ENCODE measurements at places on chromosomes 2 and 18.
A peak's percentile ranks its signal among the peaks of the same experiment; 100 is the strongest.

DNA sequence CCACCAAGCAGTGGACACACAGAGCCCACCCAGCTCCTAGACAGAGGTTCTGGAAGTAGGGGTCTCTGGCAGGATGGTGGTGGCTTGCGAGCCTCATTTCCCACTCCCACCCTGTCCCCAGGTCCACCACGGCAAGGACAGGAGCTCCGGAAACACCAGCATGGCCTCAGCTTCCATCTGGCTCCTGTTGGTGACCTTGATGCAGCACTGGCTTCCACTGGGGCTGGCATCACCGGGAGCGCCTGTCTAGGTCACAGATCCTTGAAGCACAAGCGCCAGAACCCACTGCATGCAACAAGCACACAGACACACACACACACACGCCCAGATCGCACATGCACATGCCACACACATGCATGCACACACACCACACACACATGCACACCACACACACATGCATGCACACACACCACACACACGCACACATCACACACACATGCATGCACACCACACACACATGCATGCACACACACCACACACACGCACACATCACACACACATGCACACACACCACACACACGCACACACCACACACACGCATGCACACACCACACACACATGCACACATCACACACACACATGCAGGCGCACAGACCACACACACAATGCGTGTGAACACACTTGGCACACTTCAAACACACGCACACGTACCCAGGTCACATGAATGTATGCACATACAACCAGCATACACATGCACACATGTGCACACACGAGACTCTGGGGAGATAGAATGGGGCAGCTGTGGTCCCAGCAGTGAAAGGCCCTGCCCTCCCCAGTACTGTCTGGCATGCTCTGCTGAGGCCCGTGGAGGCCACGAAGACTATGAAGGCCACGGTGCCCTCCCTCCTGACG is 63.7 kb downstream of the TWIST2 start:
- no peak for DNase-seq

DNA sequence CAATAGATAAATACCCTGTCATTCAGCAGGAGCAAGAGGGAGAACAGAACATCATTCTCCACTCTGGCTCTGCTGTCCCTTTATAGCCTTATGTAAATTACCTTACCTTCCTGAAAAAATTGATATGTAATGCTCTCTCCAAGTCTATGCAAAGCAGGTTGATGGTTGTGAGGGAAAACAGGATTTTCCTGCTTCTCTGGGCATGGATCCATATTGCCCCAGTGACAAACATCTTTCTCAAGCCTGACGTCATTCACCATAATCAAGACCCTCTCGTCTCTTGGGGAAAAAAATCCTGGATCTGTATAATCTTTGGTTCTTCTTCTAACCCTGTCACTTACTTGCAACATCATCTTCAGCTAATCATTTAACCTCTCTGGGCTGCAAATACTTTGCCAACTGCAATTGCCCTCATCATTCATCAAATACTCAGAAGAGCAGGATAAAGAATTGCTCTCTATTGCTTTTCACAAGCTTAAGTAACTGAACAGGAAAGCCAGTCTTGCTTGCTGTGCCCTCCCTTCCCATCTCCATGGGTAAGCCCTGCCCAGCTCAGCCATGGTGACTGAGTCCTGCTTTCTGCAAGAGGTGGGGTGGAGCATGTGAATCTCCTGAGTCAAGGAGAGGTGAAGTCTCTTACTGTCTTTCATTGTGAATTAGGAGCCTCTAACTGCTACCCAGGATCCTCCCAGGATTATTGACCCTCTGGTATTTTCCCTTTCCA is 123.7 kb upstream of the KLF7 start:
- no peak for DNase-seq

- peak; percentile 15 for DNase-seq
Observed at GRCh38 chr2:5236249-5236648, 455.9 kb upstream of the SOX11 start.

GRCh38 chr2:60546756-60547420 is 6.6 kb downstream of the BCL11A start:
- DNase-seq: no peak

GRCh38 chr2:128595763-128596395 is 277.2 kb upstream of the HS6ST1 start:
- DNase-seq: no peak

- no peak for DNase-seq
Observed at GRCh38 chr2:241125626-241126025, 23.5 kb upstream of the MTERF4 start.

GRCh38 chr2:190486037-190486623 is 48.4 kb downstream of the NEMP2 start:
- no peak for DNase-seq

- DNase-seq: no peak
Observed at GRCh38 chr2:114609203-114609602, 166.8 kb downstream of the DPP10 start.

GRCh38 chr2:71224457-71224856 is 2.4 kb downstream of the PAIP2B start:
- no peak for DNase-seq

- no peak for DNase-seq
Observed at GRCh38 chr2:9818097-9818496, 25.2 kb upstream of the TAF1B start.

GRCh38 chr18:29383311-29384273 is 1206.7 kb upstream of the CDH2 start:
- DNase-seq: no peak

DNA sequence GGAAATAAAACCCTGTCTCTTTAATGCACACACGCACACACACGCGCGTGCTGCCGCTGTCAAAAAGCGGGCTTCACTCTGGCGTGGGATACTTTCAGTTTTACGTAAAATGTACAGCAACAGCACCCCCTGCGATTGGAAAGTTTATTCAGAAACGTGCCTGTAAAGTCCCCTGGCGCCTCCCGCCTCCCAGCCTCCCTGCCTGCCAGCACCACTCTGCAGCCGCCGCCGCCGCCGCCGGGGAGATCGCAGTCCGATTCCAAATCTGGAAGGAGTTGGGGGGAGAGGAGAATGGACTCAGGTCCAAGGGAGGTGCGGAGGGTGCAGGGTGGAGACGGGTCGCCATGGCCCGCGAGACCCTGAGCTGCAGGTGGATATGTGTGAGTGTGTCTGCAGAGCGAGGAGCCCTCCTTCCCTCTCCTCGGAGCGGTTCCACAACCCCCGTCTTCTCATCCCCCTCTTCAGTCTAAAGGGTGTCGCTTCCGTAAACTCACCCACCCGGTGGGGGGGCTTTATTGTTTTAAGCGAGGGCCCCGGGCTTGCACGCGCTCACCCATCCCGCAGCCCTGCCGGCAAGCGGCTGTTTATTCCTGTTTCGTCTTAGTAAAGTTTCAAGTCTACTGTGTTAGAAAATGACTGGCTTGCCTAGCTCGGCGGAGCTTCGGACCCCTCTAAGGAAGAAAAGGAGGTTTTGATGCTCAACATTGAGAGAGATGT is 1.8 kb upstream of the BCL11A start:
- no peak for DNase-seq

GRCh38 chr2:86001326-86001725 is 104.4 kb downstream of the POLR1A start:
- no peak for DNase-seq

- DNase-seq: no peak
Observed at GRCh38 chr2:100876231-100876860, 56.4 kb downstream of the NPAS2 start.

DNA sequence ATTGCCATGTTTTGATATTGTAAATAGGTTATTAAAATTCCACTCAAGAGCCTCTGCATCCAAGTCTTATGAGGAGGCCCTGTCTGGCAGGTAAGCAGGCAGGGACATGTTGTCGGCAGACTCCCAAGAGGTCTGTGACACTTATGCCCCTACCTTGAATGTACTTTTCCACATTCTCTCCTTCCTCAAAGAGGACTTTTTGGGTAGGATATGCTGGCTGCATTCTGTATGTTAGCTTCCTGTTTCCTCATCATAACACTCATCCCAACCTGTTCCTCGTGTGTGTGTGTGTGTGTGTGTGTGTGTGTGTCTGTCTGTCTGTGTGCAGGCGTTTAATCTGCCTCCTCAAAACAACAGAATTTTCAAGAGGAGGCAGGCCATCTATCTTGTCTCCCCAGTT is 75.3 kb downstream of the USP40 start:
- DNase-seq: no peak

DNA sequence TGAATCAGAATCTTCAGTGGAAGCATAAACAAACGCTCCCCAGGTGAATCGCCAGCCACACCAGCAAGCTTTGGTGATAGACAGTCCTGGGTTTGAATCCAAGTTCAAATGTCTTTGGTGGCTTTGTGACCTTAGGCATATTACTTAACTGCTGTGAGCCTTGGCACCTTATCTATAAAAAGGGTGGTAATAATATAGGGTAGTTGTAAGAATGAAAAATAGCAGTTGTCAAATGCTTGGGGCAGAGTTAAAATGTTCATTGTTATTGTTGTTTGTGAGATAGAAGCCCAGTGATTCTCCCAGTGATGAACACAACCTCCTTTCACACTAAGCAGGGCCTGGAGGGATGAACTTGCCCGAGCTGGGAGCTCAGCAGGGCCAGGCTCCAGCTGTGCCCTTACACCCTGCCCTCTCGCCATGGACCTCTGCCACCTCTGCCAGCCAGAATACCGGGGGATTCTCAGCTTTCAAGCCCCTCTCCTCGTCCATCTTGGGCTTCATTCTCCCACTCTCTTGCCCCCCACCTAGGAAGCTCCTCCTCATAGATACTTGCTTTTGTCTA is 6.1 kb upstream of the TMBIM1 start:
- DNase-seq: no peak

- no peak for DNase-seq
Observed at GRCh38 chr2:32453242-32454062, 96.6 kb downstream of the BIRC6 start.

- no peak for DNase-seq
Observed at GRCh38 chr18:74945774-74946545, 263.0 kb downstream of the PTGR3 start.

DNA sequence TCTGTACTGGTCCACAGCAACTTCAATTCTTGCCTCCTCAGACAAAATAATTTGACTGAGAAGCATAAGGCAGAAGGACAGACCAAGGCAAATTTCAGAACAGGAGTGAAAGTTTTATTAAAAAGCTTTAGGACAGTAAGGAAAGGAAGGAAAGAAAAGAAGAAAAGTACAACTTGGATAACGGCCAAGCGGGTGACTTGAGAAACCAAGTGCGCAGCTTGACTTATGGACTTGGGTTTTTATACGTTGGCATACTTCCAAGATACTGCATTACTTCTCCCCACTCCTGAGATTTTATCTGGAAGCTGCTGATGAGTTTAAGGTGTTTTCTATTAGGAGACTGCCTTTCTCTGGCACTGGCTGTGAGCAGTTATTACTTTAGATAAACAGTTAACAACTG is 64.7 kb downstream of the CCDC178 start:
- DNase-seq: no peak

DNA sequence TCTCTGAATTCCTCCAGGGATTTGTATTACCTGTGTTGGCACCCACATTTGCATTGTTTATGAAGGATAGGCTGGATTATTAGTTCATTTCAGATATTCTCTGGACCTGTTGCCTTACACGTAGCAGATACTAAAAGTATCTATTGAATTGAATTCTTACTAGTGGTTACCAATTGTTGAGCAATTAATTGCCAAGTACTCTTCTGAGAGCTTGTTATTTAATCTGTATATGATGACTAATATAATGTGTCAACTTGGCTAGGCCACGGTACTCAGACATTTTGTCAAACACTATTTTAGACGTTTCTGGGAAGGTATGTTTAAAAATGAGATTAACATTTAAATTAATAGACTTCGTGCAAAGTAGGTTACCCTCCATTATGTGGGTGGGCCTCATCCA is 2.5 kb upstream of the SPP2 start:
- no peak for DNase-seq

GRCh38 chr2:233498126-233498525 is 68.5 kb downstream of the USP40 start:
- no peak for DNase-seq

DNA sequence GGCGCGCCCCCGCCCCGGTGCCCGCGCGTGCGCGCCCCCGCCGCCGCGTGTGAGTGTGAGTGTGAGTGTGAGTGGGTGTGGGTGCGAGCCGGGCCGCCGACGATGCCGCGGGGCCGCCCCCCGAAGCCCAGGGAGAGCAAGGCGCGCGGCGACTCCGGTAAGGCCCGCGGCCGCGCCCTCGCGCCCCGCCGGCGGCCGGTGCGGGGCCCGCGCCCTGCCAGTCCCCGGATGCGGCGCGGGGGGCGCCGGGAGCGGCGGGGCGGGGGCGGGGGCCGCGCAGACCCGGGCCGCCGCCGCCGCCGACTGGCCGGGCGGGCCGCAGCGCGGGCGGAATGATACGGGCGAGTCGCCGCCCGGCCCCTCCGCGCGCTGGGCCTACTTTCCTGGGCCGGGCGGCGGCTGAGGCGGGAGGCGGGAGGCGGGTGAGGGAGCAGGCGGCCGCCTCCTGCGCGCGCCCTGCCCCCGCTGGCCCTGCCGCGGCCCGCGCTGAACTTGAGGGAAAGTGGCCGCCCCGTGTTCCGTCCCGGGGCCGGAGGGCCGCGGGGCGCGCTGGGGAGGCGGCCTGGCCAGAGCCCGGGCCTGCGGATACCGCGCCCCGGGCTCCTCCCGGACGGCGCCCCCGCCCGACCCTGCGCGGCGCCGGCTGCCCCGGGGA is at the start of gene ZNF236:
Gene ZNF236, plus strand, starts transcription at position 52 of the 655 bp plus-strand sequence. Its CDS starts 51 bp downstream, at position 103.
- peak; percentile 48 for DNase-seq

GRCh38 chr2:39989888-39990287 is 210.8 kb upstream of the THUMPD2 start:
- no peak for DNase-seq

All from NT2/D1 (cell line).